ENCODE measurements at places on chromosomes 7 and 10.

DNA sequence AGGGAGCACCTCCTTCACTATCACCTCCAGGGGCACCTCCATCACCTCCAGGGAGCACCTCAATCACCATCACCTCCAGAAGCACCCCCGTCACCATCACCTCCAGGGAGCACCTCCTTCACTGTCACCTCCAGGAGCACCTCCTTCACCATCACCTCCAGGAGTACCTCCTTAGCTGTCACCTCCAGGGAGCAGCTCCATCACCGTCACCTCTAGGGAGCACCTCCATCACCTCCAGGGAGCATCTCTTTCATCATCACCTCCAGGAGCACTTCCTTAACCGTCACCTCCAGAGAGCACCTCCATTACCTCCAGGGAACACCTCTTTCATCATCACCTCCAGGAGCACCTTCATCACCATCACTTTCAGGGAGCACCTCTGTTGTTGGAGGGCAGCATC is 103.0 kb downstream of the DNAJB6 start:
- no peaks in the 10 kb centered on the region for H3K36me3 ChIP-seq
- no peaks in the 10 kb centered on the region for H3K27me3 ChIP-seq
- H3K4me3 ChIP-seq: no peak overlapping the region
- no peak overlapping the region for H3K27ac ChIP-seq
- DNase-seq: no peak

GRCh38 chr10:54843085-54843646 is 42.1 kb upstream of the PCDH15 start:
- H3K4me1 ChIP-seq: no peaks in the 10 kb centered on the region
- H3K4me3 ChIP-seq: no peak overlapping the region
- no peaks in the 10 kb centered on the region for H3K36me3 ChIP-seq
- H3K27me3 ChIP-seq: no peaks in the 10 kb centered on the region
- DNase-seq: no peak
- H3K27ac ChIP-seq: no peak overlapping the region

DNA sequence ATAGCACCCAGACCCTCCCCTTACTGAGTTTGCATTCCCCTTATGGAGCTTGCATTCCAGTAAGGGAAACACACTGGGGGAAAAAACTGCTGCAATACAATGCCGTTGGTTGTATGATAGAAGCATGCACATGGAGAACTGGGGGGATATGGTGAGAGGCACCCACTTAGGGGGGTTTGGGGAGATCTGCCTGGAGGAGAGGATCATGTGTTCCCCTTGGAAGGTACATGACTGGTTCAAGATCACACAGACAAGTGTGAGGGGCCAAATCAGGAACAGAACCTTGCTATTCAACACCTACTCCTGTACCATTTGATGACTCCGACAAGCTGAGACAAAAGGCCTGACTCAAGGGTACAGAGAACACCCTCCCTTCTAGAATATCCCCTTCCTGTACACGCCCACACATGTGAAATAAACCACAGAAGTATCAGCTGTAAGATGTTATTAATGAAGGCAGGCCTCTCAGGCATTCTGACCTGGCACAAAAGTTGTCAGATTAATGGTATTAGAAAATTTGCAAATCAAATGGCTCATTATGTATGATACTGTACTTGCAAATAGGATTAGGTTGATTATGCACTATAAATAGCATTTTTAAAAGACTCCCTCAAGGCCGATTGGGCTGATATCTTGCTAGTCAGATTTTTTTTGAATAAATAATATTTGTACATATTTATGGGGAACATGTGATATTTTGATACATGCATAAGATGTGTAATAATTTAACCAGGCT is 122.2 kb downstream of the NPY start:
- no peak for DNase-seq
- no peaks in the 10 kb centered on the region for H3K4me1 ChIP-seq
- H3K36me3 ChIP-seq: no peaks in the 10 kb centered on the region
- H3K4me3 ChIP-seq: no peak overlapping the region

DNA sequence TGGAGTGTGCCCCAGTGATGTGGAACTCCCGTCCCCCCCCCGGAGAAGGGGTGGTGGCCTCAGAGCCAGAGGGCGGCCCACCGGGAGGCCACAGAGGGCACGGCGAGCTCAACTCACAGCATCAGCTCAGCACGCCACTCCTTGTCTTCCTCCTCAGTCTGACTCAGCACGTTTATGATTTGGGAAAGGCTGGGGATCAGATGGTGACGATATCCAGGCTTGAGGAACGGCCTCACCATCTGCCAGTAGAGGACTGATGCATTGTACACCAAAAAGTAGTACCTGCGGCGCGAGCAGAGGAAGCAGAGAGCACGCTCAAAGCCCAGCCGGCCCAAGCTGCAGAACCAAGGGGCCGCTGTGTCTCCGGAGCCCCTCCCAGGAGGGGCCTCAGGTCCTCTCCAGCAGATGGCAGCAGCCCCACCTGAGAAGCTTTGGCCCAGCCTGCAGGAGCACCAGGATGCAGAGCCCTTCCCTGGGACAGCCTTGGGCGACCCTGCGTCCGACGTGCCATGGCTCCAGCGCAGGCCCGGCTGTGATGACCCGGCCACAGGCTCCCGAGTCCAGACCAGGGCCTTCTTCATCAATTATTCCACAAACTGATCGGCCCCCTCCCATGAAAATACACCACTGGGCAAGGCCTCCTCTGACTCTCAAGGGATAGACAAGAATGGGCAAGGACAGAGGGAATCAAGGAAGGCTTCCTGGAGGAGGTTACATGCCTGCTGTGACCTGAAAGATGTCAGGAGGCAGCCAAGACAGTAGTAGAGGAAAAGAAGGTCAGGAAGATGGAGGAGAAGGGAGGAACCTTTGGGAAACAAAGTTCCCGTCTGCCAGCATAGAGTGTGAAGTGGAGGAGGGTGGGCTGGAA is 3.7 kb downstream of the CFAP46 start:
- no peaks in the 10 kb centered on the region for H3K4me1 ChIP-seq
- H3K27me3 ChIP-seq: no peaks in the 10 kb centered on the region
- H3K36me3 ChIP-seq: no peaks in the 10 kb centered on the region
- H3K4me3 ChIP-seq: no peak overlapping the region
- DNase-seq: no peak

DNA sequence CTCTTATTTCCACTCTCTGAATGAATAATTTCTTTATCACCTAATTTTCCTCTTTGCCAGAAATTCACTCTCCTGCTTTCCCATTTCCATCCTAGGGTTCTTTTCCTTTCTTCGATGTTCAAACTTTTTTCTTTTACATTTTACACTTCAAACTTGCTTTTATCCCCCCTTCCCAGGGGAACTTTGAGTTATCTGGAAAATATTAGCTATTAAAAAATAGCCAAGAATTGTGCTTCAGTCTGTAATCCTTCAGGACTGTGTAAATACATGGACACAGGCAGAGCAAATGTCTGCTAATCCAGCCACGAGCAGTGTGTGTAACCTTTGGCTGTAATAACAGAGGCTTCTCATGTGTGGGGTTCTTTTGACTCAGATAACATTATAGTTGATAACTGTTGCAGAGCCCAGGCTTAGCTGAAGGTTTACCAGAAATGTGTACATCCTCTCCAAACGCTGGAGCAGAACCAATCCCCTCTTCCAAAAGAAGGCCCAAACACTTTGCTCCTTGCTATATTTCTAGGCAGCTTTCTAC is 4.6 kb downstream of the ASB4 start:
- H3K27me3 ChIP-seq: no peaks in the 10 kb centered on the region
- DNase-seq: no peak
- no peak overlapping the region for H3K4me3 ChIP-seq
- H3K36me3 ChIP-seq: no peaks in the 10 kb centered on the region
- H3K4me1 ChIP-seq: no peaks in the 10 kb centered on the region

- no peak overlapping the region for H3K27ac ChIP-seq
- no peak for DNase-seq
- no peaks in the 10 kb centered on the region for H3K36me3 ChIP-seq
- H3K4me3 ChIP-seq: no peak overlapping the region
Observed at GRCh38 chr10:1153805-1154351, 97.7 kb downstream of the WDR37 start.

DNA sequence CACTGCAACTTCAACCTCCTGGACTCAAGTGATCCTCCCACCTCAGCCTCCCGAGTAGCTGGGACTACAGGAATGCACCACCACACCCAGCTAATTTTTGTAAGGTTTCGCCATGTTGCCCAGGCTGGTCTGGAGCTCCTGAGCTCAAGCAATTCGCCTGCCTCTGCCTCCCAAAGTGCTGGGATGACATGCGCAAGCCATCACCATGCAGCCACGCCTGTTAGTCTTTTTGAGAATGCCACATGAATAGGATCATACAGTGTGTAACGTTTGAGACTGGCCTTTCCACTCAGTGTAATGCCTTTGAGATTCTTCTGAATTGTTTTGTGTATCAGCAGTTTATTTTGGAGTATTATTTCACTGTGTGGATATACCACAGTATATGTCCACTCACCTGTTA is 75.7 kb upstream of the MSRB2 start:
- no peak overlapping the region for H3K27ac ChIP-seq
- DNase-seq: no peak
- H3K4me1 ChIP-seq: no peaks in the 10 kb centered on the region

DNA sequence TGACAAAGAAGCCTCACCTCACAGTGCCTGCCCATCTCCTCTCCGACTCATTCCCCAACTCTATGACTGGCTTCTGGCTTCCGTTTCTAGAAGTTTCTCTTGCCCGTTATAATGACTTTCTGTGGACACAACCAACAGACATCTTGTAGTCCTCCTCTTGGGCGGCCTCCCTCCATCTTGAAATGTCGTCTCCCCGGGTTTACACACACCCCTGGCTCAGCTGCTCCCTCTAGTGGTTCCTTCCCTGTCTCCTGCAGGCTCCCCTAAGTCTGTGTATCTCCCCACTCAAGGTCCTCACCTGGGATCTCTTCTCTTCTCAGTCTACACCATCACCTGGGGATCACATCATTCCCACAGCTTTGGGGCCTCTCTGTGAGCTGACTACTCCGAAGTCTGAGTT is 123.4 kb upstream of the NEBL start:
- no peak overlapping the region for H3K4me3 ChIP-seq
- no peaks in the 10 kb centered on the region for H3K4me1 ChIP-seq
- H3K27me3 ChIP-seq: no peaks in the 10 kb centered on the region
- no peak overlapping the region for H3K27ac ChIP-seq
- DNase-seq: no peak
- no peaks in the 10 kb centered on the region for H3K36me3 ChIP-seq

DNA sequence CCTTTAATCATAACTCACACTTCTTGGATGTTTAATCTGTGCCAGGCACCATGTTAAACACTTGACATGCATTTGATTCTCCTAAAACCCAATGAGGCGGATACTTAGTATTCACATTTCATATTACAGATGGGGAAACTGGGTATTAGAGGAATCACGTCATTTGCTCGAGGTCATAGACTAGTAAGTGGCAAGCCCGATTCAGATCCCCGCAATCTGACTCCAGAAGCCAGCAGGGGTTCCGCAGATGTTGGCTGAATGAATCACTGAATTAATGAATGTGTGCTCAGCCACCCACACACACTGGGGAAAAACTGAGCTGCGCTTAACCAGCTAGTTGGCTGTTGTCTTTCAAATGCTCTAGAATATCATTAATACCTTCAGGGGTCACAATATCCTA is 22.5 kb upstream of the ENO4 start:
- no peak overlapping the region for H3K27ac ChIP-seq
- H3K4me1 ChIP-seq: no peaks in the 10 kb centered on the region
- no peak for DNase-seq

GRCh38 chr7:2651847-2652735 is 20.3 kb downstream of the TTYH3 start:
- DNase-seq: no peak
- no peak overlapping the region for H3K27ac ChIP-seq
- H3K27me3 ChIP-seq: no peaks in the 10 kb centered on the region
- H3K4me1 ChIP-seq: no peaks in the 10 kb centered on the region
- no peak overlapping the region for H3K4me3 ChIP-seq

- H3K27ac ChIP-seq: no peak overlapping the region
- no peaks in the 10 kb centered on the region for H3K4me1 ChIP-seq
- H3K4me3 ChIP-seq: no peak overlapping the region
Observed at GRCh38 chr10:127880557-127880956, 12.2 kb downstream of the CLRN3 start.

- H3K27ac ChIP-seq: no peak overlapping the region
- no peak for DNase-seq
- H3K27me3 ChIP-seq: no peaks in the 10 kb centered on the region
- no peak overlapping the region for H3K4me3 ChIP-seq
- H3K4me1 ChIP-seq: no peaks in the 10 kb centered on the region
Observed at GRCh38 chr10:22833781-22834180, 94.1 kb upstream of the ARMC3 start.

DNA sequence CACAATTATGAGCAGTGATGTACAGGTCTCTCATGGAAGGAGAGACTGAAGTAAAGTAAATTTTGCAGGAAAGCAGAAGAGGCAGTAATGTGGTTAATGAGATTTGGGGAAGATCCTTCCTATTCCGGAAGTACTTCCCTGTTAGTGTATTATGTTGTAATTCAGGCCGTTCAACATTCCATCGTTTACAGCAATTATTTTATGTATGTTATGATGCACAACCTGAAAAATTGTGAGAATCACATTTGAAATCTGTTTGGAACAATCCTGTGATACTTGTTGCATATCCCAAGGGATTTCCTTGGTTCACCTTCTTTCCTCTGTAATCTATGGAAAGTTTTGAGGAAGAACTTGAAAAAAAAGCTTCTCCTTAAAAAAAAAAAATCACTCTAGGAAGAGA is 247.8 kb downstream of the SEMA3A start:
- DNase-seq: no peak
- no peak overlapping the region for H3K27ac ChIP-seq
- no peak overlapping the region for H3K4me3 ChIP-seq
